ENCODE measurements at places on chromosomes 2 and 18.

- no peak for DNase-seq
Observed at GRCh38 chr18:25464227-25464626, 112.3 kb upstream of the ZNF521 start.

DNA sequence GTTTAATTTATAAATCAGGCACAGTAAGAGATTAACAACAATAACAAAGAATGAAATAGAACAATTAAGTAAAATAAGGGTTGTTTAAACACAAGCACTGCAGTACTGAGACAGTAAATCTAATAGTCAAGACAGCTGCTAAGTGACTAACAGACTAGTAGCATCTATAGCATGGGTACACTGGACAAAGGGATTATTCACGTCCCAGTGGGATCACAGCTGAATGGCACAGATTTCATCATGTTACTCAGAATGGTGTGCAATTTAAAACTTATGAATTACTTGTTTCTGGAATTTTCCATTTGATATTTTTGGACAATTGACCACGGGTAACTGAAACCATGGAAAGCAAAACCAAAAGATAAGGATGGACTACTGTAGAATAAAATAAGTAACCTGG, 161.9 kb upstream of the DAPL1 start:
- DNase-seq, result no peak

GRCh38 chr2:202436626-202437025, 60.5 kb downstream of the BMPR2 start:
- no peak for DNase-seq

- DNase-seq, result peak; percentile 54
Observed at GRCh38 chr2:146826388-146826787, 1018.4 kb upstream of the ACVR2A start.

- DNase-seq, result no peak
Observed at GRCh38 chr2:95552911-95553310, 38.9 kb upstream of the TRIM43 start.

- DNase-seq, result no peak
Observed at GRCh38 chr2:172376505-172377125, 50.8 kb upstream of the ITGA6 start.

- no peak for DNase-seq
Observed at GRCh38 chr2:167555098-167555720, 666.9 kb downstream of the XIRP2 start.

DNA sequence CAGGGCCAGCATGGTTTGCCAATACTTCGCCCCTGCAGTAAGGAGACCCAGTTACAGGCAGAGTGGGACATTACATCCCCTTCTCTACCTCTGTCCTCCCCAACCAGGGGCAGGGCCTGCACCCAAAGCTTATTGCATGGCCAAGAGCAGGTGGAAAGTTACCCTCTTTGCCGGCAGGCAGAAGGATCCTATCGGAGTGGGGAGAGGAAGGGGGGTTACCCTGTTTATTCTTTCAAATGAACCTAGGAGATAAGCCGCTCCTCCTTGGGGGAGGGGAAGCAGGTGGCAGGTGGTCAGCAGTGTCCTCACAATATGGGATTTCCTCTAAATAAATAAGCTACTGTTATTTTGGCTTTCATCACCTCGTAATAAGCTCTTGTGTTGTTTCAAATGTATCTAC, 53.9 kb downstream of the SPATS2L start:
- peak; percentile 24 for DNase-seq

DNA sequence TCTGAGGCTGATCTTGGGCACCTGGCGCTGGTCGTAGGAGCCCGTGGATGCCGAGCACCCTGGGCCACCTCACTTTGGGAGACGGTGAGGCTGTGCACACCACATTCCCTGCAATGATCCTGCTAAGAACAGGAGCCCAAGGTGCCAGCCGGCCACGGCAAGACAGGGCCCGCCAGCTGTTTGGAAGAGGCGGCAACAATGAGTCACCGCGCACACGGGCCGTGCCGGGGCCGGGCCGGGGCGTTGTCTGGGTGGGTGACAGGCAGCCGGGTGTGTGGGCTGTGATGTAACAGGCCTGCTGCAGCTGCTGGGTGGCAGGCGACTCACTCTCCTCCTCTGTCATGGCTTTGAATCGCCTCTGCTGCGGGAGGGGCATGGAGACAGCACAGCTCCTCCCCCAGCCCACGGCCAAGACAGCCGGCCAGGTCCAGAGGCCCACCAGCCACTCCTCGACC, 49.7 kb upstream of the ODC1 start:
- DNase-seq, result no peak

- no peak for DNase-seq
Observed at GRCh38 chr2:59217360-59217759, 976.2 kb upstream of the FANCL start.

- DNase-seq, result no peak
Observed at GRCh38 chr2:19114754-19115231, 243.6 kb downstream of the OSR1 start.

DNA sequence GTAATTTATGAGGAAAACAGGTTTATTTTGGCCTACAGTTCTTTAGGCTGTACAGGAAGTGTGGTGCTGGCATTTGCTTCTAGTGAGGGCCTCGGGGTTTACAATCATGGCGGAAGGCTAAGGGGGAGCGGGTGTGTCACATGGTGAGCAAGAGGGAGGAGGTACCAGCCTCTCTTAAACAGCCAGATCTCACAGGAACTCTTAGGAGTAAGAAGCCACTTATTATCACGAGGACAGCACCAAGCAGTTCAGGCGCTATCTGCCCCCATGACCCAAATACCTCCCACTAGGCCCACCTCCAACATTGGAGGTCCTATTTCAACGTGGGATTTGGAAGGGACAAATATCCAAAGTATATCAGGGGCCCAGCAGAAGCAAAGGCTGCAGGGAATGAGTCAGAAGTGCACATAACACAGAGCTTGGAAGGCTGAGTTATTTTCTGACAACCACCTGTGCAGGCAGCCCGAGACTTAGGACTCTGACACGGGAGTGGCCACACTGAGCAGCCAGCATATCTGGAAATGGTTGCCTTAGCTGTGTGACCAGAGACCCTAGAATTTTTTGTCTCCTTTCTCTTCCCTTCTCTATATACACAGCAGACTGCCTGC, 170.9 kb downstream of the PRPF40A start:
- DNase-seq, result no peak

DNA sequence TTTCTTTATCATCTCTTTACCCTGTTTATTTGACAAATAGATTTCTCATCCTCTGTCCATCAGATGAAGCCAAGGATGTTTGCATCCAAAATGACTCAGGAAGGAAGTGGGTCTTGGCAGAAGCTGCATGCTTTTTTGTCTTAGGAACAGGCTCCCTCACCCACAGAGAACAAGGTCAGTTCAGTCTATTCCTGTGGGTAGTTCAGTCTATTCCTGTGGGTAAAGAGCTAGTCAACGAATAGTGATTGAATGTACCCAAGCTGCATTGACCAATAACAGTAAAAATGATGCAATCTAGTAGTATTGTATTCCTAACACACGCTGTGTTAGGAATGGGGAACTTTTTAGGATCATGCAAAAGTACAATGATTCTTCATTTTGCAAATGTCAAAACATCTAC, 290.8 kb upstream of the TANK start:
- DNase-seq, result no peak

DNA sequence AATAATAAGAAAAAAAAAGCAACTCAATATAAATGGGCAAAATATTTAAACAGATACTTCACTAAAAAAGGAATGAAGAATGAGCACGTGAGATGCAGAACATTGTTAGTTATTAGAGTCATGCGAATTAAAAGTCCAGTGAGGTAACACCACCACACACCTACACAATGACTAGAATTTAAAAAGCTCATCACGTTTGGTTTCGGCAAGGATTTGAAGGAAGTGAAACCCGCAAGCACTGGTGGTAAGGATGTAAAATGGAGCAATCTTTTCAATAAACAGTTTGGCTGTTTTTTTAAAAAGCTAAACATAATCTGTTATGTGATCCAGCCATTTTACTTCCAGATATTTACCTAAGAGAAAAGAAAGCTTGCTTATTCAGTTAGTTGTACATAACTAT, 1181.6 kb upstream of the CELF4 start:
- DNase-seq, result no peak

GRCh38 chr2:230498506-230499107, 82.6 kb downstream of the SP100 start:
- no peak for DNase-seq

GRCh38 chr2:210366675-210367080, 51.7 kb upstream of the MYL1 start:
- DNase-seq, result no peak

GRCh38 chr2:73290049-73290839, 3.1 kb downstream of the EGR4 start:
- DNase-seq, result peak; percentile 72

DNA sequence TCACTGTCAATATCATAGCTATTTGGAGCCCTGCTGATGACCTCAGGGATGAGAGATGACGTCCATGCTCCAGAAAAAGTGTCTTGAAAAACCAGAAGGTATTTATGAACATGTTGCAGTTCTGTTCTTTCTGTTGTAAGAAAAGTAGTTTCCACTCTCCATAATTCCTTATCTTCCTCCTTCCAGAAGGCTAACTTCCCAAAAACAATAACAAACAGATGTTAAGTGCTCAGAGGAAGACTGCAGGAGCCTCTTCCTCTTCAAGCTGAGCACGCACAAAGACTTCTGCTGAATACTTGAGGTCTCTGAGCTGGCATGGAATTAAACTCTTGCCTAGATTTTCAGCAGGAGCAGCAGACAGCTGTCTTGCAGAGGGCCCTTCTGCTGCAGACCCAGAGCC, 434.5 kb upstream of the KLHL29 start:
- DNase-seq, result no peak

- DNase-seq, result no peak
Observed at GRCh38 chr2:133710613-133711012, 142.3 kb upstream of the NCKAP5 start.

DNA sequence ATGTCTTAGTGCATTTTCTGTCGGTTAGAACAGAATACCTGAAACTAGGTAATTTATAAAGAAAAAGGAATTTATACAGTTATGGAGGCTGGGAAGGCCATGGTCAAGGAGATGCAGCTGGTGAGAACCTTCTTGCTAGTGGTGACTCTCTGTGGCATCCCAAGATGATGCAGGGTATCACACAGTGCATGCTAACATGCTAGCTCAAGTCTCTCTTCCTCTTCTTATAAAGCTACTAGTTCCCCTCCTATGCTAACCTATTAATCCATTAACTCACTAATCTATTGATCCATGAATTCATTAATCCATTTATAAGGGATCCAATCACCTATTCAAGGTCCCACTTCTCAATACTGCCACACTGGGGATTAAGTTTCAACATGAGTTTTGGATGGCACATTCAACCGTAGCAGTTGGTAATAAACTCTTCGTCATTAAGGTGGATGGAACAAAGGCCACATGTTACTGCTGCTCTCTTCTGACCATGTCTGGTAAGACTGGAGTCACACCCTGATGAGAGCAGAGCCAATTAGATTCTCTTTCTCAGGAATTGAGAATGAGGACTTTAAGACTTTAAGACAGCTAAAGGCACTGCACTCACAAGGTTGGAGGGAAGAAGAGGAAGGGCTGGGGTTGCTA, 211.6 kb upstream of the SMAD7 start:
- no peak for DNase-seq

DNA sequence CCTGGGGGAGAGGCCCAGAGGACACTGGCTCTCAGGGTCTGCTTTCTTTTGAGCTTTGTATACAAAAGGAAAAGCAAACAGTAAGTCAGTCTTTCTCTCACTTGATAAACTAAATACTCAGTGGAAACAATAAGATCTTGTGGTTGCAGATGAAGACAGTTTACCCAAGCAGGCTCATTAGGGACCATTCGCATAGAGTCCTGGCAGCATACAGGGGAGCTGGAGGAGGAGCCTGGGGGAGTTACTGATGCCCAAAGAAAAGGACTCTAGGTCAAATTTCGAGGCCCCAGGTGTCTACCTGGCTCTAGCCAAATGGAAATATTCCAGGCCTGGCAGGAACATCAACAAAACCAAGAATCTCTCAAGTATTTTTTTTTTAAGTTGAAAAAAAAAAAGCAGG, 225.3 kb downstream of the CNTNAP5 start:
- no peak for DNase-seq

GRCh38 chr2:67526283-67526682, 129.2 kb downstream of the ETAA1 start:
- no peak for DNase-seq

DNA sequence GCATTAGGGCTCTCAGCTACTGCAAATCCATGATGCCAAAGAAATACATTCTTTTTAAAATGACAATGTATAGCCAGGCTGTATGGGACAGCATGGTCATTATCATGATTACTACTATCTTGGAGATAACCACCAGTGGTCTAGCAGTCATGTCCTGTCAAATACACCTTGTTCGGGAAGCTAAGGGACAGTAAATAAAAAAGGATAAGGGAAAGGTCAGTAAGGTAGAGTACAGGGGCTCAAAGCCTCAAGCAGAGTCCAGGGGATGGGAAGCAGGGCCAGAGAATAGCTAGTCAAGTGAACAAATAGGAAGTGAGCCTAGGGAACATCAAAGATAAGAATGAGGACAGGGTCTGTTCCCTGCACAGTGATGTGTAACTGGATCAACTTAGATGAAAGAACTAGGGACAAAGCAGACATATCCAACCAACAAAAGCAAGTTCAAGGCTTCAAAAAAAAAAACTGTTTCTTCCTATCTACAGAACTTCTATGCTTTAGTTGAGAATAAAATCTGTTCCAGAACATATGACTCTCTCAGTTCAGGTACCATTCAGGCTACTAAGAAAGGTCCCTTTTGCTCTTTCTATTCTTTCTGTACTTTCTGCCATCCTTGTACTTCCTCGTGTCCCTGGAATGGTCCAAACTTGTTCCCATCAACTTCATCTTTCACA, 62.9 kb upstream of the EHBP1 start:
- DNase-seq, result no peak

GRCh38 chr2:197309691-197310231, 819 bp downstream of the ANKRD44 start:
- peak; percentile 66 for DNase-seq

DNA sequence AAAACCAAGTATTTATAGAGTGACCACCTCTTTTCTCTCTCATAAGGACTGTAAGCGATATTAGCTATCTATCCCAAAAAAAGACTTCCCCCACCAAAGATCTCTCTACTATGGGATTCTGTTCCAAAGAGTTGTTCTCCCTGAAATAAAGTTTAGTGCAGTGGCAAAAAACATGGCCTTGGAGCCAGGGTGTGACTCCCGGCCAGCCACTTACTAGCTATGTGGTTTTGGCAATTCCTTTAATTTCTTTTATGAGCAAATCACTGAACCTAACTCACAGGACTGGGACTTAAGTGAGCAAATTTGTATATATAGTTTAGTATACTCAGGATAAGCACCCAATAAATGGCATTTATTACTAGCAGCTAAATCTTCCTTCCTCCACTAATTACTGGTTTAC, 42.6 kb downstream of the SESTD1 start:
- DNase-seq, result no peak

DNA sequence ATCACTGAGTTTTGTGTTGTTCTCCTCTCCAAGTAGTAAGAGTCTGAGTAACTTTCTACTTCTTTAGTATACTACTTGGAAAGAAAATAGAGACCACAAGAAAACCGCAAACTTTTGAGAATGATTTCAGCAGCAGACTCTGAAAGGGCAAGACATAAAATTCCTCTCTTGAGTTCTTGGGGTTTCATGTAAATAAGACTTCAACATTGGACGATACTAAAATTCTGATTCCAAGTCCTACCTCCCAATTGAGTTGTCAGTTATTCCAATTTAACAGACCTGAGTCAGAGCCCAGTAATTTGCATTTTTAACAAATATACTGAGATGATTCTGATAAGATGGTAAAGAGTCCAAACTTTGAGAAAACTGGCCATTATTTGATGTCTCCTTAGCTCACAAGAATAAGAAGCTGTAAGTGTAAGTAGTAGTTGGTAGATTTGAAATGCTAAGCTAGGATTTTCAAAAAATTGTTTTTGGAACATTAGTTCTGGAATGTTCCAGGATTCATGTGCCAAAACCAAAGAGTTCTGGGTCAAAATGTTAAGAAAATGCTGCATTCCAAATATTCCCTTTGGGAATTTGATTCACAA, 261.6 kb upstream of the SPOPL start:
- no peak for DNase-seq
